ENCODE measurements at places on chromosomes 12 and 14. TPM values are rescaled to one million over a fixed set of nuclear protein-coding genes. Genes with fewer than 3 reads are reported as not detected.

- no peak for DNase-seq
Measured at GRCh38 chr12:63752841-63753240, 26.9 kb upstream of the RXYLT1 start.

GRCh38 chr12:45051572-45052125 is 750 bp upstream of the DBX2 start:
- no peak for DNase-seq

DNA sequence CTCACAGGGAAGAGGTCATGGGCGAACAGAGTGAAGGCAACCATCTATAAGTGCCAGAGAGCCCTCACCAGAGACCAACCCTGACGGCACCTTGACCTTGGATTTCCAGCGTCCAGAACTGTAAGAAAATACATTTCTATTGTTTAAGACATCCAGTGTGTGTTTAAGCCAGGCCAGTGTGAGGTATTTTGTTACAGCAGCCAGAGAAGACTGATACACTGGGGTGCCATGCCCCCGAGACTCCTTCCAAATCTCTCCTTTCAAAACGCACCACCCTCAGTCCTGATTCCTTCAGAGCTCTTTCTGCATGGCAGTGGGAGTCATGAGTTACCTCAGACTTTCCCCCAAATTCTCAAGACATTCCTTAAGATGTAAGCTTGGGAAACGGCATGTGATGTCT is 2.5 kb upstream of the SERPINA5 start:
- no peak for DNase-seq

DNA sequence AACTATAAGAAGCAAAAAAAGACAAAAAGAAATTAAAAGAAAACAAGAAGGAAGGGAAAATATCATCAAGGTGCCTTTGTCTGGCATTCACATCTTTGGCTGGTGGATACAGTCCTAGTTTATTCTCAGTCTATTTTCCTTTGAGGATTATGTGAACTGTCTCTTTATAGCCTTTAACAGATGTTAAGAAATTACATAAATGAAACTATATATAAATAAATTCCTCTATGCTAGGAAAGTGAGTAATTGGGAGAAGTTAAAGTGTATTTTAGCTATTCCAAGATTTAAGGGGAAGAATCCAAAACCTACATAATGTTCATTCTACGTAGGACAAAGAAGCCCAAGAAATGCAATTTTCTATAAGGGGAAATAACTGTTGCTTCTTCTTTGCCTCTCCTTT is 316.3 kb downstream of the ADAMTS20 start:
- no peak for DNase-seq

GRCh38 chr12:84704856-84705255 is 207.7 kb downstream of the SLC6A15 start:
- no peak for DNase-seq

- peak; percentile 75 for DNase-seq
Measured at GRCh38 chr12:29245246-29245645, 96.2 kb downstream of the FAR2 start.

DNA sequence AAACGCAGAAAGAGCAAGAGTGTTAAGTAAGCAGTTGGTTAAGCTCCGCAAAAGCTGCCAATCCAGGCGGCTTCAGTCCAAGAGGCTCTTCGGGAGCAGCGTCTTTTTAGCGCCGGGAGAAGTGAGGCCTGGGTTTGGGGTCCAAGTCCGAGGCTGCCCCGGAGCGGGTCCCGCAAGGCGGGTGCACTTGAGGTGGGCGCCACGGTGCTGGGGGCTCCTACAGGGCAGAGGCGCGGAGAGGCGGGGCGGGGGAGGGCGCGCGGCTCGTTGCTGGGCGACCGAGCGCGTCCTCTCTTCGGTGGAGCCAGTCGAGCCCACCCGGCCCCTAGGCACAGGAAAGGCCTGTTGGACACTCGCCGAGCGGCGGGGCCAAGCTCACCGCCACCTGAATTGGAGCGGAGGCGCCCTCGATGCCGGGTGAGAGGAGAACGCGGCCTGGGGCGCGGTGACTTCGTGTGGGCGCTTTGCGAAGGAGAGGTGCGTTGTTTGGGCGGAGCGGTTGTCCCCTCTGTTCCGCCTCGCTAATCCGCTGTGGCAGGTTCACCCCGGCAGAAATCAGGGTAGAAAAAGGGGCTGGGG is 15.6 kb downstream of the TTC6 start:
- DNase-seq: no peak

DNA sequence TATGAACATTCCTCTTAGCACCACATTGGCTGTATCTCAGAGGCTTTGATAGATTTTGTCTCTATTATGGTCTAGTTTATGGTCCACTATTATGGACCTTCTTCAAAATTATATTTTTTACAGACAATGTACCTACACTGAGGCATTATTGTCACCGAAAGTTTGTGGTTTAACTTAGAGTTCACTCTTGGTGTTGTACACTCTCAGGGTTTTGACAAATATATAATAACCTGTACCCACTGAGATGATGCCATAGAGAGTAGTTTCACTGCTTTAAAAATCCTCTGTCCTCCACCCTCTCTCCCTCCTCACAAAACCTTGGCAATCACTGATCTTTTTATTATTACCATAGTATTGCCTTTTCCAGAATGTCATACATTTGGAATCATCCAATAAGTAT is 528.2 kb downstream of the SLC6A15 start:
- no peak for DNase-seq

Gene TMEM253
- not detected for total RNA-seq

DNA sequence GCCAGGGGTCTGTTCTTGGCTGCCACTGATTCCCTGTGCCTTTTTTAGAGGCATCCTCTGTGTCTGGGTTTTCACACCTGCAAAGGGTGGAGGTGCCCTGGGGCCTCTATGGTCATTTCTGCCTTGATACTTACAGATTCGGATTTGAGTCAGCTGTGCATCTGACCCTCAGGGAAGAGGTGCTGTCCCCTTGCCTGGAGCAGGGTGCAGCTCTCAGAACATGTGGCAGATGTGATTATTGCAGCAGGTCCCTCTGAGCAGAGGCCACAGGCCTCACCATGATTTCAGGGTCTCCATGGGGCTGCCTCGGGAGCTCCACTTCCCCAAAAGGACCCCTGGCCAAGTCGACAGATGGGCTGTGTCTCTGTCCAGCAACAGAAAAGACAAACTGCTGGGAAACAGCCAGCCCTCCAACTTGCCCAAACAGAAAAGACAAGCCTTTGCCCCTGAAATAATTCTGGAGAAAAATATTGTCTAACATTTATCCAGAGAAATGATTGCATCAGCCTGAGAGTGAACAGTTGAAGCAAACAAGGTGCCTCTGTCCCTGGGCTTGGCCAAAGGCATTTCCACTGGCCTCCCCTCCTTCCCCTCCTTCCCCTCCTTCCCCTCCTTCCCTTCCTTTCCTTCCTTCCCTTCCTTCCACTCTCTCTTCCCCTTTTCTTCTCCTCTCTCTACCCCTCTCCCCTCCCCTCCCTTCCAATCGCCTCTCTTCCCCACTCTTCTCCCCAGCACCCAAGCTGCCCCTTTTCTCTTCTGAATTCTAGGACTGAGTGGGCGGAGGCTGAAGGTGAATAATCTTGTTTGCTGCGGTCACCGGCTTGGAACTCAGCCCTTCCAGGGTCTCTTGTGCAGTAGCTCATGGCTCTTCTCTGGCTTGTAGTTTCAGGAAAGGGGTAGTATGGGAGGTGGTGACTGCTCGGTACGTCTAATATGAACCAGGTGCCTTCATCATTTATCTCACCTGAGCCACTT is 676 bp downstream of the SERPINA3 start:
- DNase-seq: peak; percentile 7

DNA sequence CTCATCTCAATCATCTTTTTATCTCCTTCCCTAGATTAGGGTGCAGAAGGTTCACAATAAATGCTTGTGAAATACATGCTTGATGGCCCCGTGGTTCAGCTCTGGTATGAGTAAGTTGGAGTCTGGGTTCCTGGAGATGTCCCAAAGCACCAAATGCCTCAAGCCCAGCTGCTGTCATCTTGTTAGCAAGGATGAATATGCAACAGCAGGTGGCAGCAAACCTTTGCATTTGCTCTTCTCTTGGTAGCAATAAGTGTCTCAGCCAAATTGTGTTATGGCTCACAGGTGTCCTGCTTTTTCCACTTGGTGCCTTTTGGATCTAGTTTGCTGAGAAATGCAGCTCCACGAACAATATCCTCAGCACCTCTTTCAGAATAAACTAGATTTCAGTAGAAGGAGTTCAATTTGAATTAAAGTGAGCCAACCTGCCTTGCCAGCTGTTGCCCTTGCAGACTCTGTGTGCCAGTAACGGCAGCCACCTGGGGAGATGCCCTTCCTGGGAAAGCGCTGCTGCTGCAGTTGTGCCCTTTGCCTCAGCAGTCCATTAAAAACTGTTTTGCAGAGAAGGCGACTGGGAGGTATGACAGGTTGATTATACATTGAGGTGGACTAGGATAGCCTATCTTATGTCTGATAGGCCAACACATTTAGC is 417.3 kb downstream of the SNAPC1 start:
- peak; percentile 64 for DNase-seq

- no peak for DNase-seq
Measured at GRCh38 chr12:32698285-32698684, 19.2 kb downstream of the DNM1L start.

Gene RHOJ
- total RNA-seq: not detected

Gene RTN1
- 1.4 TPM for total RNA-seq

- peak; percentile 65 for DNase-seq
Measured at GRCh38 chr12:29782871-29783772, 620 bp downstream of the TMTC1 start.

Gene IL31
- total RNA-seq: not detected

GRCh38 chr14:57725399-57726077 is 140.4 kb downstream of the SLC35F4 start:
- DNase-seq: peak; percentile 7

Gene OXA1L
- 47.3 TPM for total RNA-seq

GRCh38 chr12:108596854-108597558 is 878 bp downstream of the TMEM119 start:
- DNase-seq: no peak

- DNase-seq: peak; percentile 76
Measured at GRCh38 chr14:20662968-20663732, 21.2 kb upstream of the RNASE4 start.

- no peak for DNase-seq
Measured at GRCh38 chr14:89215114-89215513, 201.9 kb downstream of the FOXN3 start.

Gene CALM1
- total RNA-seq: 122 TPM

Gene DLGAP5
- total RNA-seq: 27.6 TPM

Gene TRPV4
- total RNA-seq: 0.20 TPM

- DNase-seq: no peak
Measured at GRCh38 chr12:59787610-59788009, 191.8 kb downstream of the SLC16A7 start.
